Upper lobe of left lung (tissue), 6 donors: ENCODE measurements at places on chromosomes 3 and 15. TPM values are rescaled to one million over a fixed set of nuclear protein-coding genes. Genes with fewer than 3 reads are reported as not detected.
A peak's percentile ranks its signal among the peaks of the same experiment; 100 is the strongest.

GRCh38 chr3:197491923-197492664 is 63.7 kb downstream of the BDH1 start:
- DNase-seq, result no peak

DNA sequence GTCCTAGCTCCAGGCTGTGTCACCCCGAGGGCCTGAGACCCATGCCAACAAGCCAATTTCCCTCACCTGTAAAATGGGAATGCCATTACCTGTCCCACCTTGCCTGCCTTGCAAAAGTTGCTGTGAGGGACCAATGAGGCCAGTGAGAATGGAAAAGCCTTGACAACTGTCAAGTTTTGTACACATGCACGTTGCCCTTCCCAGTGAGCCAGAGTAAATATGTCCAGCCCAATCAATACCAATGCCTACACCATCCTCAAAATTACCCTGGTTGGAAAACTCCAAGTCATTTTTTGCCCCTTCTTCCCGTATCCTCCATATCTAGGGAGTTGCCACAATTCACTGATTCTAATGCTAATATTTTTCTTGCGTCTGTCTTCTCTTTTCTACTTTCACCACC is 73.5 kb upstream of the RASGRF1 start:
- DNase-seq, result no peak

GRCh38 chr15:82043796-82044372 is 1.9 kb downstream of the MEX3B start:
- DNase-seq, result peak; percentile 72

- peak; percentile 80 for DNase-seq
These were observed 16.6 kb downstream of the HAPLN3 start for GRCh38 chr15:88878720-88879184.

DNA sequence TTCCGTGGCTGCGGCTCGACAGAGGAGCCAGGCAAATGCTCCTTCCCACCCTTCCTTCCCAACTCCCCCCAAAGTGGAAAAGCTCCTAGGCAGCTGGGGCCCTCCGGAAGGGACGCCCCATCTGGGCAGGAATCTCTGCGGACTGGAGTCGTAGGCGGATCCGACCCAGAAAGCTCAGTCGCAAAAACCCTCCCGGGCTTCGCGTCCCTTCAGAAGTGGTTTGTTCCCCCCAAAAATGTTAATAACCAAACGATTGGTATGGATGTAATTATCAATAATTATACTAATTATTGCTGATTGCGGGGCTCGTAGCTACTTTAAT is 3.8 kb downstream of the RNU6-1 start:
- no peak for DNase-seq

The GALNT15 gene
- total RNA-seq, result 4.4 TPM
